ENCODE measurements at places on chromosomes 6 and 20.

GRCh38 chr6:5663259-5663658 is 343.5 kb downstream of the NRN1 start:
- DNase-seq: no peak

- DNase-seq: no peak
Observed at GRCh38 chr6:44470746-44471145, 83.2 kb downstream of the CDC5L start.

DNA sequence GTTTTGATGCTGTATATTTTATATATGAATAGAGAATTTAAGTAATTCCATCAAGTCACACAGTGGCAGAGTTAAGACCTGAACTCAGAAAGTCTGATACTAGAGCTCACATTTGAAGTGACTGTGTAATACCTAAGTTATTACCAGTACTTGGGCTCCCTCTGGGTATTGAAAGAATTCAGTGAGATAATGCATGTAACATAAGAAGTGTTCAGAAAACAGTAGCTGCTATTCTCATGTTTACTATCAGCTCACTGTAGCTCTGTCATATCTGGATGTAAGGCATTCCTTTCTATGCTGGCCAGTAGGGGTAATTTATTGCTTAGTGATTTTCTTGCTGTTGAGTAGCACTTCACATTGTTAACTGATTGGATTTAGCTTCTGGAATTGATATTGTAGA is 44.6 kb downstream of the NKX2-4 start:
- no peak for DNase-seq

DNA sequence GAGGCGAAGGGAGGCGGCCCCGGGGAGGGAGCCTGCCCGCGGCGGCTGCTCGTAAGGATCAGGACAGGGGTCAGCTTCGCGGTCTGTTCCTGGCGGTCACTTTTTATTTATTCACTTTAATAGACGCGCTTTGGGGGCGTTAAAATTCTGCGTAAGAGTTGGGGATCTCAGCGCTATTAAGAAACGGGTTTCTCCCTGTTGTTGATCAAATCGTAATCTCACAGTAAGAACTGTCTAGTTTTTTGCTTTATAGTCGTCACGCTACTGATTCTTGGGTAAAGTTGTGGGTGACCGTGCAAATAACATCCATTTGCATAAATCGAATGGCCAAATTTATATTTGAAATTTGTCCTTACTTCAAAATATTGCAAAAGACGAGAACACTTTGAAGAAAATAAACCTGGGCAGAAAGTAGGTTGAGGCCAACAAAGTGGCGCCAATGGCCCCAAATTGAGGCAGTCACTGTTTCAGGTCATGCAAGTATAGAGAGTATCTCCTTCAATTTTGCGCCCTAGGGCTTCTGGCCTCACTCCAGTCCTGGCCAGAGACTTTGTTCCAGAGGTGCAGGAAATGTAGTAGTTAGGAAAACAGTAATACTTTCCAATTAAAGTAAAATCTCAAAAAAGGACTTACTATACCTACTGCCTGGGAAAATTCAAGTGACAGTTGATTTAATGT is 963 bp upstream of the RMND1 start:
- no peak for DNase-seq

GRCh38 chr6:108632441-108632840 is 71.7 kb downstream of the FOXO3 start:
- no peak for DNase-seq

DNA sequence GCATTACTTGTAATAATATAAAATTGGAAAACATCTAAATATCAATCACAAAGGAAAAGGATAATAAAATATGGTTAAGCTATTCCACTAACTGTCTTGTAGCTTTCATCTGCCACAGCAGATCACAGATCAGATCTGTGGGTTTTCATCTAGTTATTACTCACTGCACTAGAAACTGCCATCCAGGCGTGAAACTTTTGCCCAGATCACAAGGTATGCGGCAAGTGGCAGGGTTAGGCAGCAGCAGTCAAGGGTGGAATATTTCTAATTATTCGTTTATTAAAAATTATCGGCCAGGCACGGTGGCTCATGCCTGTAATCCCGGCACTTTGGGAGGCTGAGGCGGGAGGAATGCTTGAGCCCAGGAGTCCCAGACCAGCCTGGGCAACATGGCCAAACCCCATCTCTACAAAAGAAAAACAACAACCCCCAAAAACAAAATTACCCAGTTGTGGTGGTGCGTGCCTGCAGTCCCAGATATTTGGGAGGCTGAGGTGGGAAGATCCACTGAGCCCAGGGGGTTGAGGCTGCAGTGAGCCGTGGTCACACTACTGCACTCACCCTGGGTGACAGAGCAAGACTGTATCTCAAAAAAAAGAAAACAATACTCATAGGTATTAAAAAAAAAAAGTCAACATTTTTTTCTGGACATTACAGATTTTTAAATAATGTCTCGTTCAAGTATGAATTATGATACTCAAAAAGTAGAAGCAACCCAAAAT is 32.1 kb downstream of the BEND3 start:
- no peak for DNase-seq

DNA sequence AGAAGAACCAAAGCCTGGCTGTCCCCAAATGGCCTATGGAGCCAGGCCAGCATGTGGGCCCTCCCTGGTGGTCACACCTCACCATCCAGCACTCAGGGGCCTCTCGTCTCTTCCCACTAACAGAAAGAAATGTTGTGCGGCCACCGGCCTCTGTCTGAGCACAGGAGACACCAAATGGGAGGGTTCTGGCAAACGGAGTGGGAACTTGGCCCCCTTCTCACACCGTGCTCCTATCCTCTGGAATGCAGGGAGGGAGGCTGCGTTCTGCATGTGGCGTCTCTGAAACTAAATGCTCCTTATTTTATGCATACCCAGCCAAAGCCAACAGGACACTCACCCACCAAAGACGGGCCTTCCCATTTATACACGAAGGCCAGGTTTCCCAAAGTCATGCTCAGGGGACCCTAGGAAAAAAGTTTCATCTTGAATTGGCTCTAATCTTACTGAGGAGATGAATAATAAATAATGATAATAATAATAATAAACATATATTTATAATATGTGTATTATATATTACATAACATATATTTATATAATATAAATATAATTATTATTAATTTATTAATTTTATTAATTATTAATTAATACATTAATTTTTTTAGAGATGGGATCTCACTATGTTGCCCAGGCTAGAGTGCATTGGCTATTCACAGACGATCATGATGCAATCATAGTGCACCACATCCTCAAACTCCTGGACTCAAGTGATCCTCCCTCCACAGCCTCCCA is 102.4 kb downstream of the FOXF2 start:
- DNase-seq: no peak

DNA sequence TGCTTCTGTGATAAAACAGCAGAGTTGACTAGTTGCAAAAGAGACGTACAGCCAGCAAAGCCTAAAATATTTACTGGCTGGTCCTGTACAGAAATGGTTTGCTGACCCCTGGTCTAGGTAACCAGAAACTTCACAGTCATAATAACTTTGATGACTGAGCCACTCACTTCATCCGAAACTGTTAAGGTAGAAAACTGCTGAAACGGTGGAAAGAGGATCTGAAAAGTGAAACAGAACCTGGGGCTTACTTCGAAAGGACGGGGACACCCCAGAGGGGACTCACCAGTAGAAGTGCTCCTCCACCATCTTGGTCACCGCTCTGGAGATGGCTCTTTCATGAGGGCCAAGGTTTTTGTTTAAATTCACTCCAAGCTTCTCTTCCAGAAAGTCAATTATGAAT is 16.4 kb downstream of the FAXC start:
- DNase-seq: no peak

DNA sequence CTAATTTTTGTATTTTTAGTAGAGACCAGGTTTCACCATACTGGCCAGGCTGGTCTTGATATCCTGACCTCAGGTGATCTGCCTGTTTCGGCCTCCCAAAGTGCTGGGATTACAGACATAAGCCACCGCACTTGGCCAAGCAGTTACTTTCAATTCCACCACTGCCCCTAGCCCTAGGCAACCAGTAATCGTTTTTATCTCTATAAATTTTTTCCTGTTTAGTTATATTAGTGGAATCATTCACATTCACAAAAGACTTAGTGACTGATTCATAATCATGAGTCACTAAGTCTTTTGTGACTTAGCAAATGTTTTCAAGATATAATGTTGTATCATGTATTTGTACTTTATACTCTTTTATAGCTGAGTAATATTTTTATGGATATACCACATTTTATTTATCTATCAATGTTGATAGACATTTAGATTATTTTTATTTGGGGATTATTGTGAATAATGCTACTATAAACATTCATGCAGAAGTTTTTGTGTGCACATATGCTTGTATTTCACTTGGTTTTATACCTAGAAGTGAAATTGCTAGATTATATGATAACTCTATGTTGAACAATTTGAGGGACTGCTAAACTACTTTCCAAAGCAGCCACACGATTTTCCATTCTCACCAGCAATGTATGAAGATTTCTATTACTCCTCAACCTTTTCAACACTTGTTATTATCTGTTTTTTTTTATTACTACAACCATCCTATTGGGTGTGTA is 421.4 kb upstream of the ID4 start:
- no peak for DNase-seq

DNA sequence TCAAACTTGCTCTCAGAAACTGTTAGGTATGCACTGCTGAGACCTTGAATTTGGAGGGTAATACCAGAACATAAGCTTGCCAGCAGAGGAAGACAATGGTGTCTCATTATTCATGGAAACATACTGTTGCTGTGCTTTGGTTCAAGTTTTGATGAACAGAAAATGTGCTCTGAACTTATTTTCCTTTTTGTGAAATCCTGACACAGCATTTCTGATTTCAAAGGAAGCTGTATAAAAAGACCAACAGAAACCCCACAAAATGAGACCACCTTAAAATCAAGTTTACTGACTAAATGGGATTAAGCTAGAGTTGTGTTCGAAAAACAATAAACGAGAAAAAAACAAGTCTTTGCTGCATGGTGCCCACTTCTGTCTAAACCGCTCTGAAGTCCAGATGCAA is 70.3 kb downstream of the PRDM1 start:
- no peak for DNase-seq

DNA sequence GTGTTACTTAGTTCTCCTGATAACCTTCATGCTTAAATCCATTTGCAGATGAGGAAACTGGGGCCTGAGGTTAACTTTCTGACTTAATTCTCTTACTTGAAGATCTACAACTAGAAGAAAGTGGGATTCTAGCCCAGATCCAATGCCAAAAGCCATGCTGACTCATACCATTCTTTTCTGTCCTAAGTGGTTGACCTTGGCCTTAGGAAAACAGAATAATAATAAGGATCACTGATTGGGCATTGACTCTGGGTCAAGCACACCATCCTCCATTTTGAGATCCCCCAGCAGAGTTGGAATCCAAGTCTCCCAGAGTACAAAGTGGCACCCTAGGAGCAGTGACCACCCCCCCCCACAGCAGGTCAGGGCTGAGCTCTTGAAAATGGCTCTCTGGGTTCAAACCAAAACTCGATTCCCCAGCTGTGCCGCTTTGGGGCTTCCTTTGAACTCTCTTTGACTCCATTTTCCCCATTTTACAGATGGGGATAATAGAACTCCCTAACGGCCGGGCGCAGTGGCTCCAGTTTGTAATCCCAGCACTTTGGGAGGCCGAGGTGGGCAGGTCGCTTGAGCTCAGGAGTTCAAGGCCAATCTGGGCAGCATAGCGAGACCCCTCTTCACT is 12.8 kb upstream of the ZNF217 start:
- no peak for DNase-seq

DNA sequence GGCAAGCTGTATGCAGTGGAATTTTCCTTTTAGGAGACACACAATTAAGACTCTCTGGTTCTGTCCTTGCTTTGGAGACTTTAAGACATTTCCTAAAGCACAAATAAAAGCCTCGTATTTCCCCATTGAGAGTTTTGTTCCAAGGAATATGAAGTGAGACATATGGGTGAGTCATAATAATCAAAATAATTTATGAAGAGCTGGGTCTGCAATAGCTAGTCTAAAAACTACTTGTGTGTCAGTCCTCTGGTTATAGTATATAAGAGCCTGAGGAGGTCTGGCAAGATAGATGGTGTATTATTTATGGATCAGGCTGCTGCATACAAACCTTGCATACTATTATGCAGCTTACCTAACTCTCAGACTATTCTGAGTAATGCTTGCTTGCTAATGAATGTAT is 142.6 kb downstream of the ADGRG6 start:
- DNase-seq: no peak

GRCh38 chr6:93416571-93417420 is 2.6 kb downstream of the EPHA7 start:
- no peak for DNase-seq

DNA sequence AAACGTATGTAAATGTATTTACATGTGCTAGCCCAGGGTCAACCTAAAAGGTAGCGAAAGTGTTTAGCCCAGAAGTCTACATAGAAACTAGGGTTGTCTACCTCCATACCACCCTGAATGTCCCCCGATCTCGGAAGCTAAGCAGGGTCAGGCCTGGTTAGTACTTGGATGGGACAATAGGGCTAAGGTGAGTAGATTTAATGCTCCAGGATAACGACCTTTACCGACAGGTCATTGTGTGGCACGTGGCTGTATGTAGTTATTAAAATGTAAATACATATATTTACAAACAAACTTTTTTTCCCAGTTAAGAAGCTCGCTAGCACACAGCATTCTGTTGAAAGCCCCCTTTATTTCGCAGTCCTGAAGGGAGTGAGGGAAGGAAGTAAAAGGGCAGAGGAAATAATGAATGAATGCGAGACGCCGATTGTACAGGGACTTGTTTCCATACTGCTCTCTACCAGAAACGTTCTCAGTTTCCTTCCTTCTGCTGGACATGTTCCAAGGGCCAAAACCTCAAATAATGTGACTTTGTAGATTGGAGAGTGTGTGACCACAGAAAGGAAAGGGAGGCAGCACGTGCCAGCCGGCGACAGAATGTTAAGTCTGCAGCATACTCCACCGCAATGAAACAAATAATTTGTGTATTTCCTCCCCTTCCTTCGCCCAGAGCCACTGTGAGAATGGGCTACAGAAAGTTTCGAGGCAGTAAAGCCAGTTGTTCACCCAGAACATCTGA is 612 bp downstream of the ADAT2 start:
- DNase-seq: no peak

GRCh38 chr6:164731539-164731938 is 577.9 kb downstream of the C6orf118 start:
- no peak for DNase-seq

- no peak for DNase-seq
Observed at GRCh38 chr20:1877609-1878200, 17.5 kb upstream of the SIRPA start.

All from stimulated activated CD8-positive, alpha-beta memory T cell treated with anti-CD3 and anti-CD28 coated beads, Interleukin-15, amount 100 ng/mL, for 1 hour (primary cell).